ENCODE measurements at places on chromosomes 3 and 15. TPM values are rescaled to one million over a fixed set of nuclear protein-coding genes. Genes with fewer than 3 reads are reported as not detected.
A peak's percentile ranks its signal among the peaks of the same experiment; 100 is the strongest.

DNA sequence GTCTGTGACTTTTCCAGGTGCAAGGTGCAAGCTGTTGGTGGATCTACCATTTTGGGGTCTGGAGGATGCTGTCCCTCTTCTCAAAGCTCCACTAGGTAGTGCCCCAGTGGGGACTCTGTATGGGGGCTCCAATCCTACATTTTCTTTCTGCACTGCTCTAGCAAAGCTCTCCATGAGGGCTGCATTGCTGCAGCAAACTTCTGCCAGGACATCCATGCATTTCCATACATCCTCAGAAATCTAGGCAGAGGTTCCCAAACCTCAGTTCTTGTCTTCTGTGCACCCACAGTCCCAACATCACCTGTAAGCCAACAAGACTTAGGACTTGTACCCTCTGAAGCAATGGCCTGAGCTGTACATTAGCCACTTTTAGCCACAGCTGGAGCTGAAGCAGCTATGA, 694.5 kb upstream of the BCHE start:
- DNase-seq, result no peak
- H3K27ac ChIP-seq, result no peak overlapping the region
- H3K36me3 ChIP-seq, result no peaks in the 10 kb centered on the region
- H3K27me3 ChIP-seq, result no peaks in the 10 kb centered on the region
- no peak overlapping the region for H3K4me3 ChIP-seq

DNA sequence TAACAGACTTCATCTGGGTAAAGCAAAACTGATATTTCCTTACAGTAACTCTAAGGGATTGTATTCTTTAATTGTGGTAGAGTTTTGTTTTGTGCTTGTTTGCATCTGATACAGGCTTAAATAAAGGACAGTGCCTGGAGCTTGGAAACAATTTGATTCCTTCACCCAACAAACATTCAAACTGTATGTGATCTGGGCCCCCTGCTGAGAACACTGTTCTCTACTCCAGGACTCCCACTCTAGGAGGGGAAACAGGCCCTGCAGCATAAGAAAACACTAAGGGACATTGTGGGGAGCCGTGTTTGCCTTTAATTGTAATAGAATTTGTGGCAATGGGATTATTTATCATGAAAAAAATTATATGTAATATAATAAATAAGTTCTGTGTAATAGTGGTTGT, 56.9 kb downstream of the CTDSPL start:
- no peak overlapping the region for H3K27ac ChIP-seq
- no peaks in the 10 kb centered on the region for H3K27me3 ChIP-seq
- no peak overlapping the region for H3K4me3 ChIP-seq
- no peak for DNase-seq
- H3K4me1 ChIP-seq, result peaks cover 8% of the 10 kb centered on the region

- H3K4me3 ChIP-seq, result no peak overlapping the region
- no peaks in the 10 kb centered on the region for H3K27me3 ChIP-seq
- peaks cover 12% of the 10 kb centered on the region for H3K4me1 ChIP-seq
- H3K36me3 ChIP-seq, result no peaks in the 10 kb centered on the region
- DNase-seq, result no peak
Observed at GRCh38 chr15:45168286-45168685, 19.5 kb downstream of the SHF start.

DNA sequence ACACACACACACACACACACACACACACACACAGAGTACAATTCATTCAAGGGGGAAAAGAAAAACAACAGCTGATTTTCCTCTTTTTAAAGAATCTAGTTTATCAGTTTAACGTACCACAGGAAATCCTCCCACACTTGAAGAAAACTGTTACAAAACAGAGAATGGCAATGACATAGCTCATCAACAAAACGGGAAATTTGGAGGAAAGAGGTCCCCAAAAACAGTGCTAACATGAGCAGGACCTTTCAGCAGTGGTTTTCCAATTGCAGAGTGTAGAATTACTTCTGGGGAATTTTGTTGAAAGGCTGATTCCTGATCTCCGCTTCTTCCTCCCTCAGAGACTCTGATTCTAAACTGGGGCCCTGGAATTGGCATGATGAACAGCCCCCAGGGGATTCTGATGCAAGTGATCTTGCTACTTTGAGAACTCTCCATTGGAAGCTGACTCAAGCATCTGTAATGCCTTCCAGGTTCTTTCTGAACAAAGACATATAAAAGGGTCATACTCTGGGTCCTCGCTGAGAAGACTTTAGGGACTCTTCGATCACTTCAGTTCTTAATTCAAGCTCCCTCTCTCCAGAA, 442.6 kb upstream of the PROK2 start:
- no peak for DNase-seq
- H3K27ac ChIP-seq, result no peak overlapping the region
- H3K4me3 ChIP-seq, result no peak overlapping the region
- no peaks in the 10 kb centered on the region for H3K36me3 ChIP-seq
- no peaks in the 10 kb centered on the region for H3K4me1 ChIP-seq
- no peaks in the 10 kb centered on the region for H3K27me3 ChIP-seq

- peak within 1 kb of the TSS; percentile 99 for H3K4me3 ChIP-seq
- H3K27me3 ChIP-seq, result no peaks in the 10 kb centered on the region
- H3K4me1 ChIP-seq, result peaks cover 67% of the 10 kb centered on the region
- no peak for DNase-seq
Observed at GRCh38 chr3:4979428-4980228, at the start of gene BHLHE40. Gene BHLHE40, plus strand, starts transcription at chr3:4979437. Its CDS starts 282 bp downstream, at chr3:4979719.

The WDR93 gene
- polyA plus RNA-seq, result not detected

The A4GNT gene
- polyA plus RNA-seq, result not detected

The CADPS gene
- polyA plus RNA-seq, result not detected

DNA sequence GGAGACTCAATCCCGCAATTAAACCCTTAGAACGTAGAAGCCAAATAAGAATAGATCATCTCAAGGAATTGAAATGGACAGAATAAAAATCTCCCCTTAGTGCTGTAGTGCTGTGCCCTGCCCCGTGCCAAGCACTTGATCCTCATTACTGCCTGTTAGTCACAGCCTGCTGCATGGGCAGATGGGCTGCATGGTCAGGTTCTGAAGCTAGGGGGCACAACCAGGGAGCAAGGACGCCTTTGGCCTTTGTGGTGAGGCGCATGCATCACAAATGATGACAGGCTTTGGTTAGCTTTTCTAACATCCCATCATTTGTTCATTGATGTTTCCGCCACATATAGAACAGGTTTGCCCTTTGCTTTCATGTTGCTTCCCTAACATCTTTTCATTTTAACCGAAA, 336.3 kb upstream of the ADAMTS9 start:
- H3K36me3 ChIP-seq, result no peaks in the 10 kb centered on the region
- H3K27me3 ChIP-seq, result no peaks in the 10 kb centered on the region
- no peak overlapping the region for H3K4me3 ChIP-seq
- no peak overlapping the region for H3K27ac ChIP-seq
- H3K4me1 ChIP-seq, result no peaks in the 10 kb centered on the region
- no peak for DNase-seq

The OR5K2 gene
- polyA plus RNA-seq, result not detected

DNA sequence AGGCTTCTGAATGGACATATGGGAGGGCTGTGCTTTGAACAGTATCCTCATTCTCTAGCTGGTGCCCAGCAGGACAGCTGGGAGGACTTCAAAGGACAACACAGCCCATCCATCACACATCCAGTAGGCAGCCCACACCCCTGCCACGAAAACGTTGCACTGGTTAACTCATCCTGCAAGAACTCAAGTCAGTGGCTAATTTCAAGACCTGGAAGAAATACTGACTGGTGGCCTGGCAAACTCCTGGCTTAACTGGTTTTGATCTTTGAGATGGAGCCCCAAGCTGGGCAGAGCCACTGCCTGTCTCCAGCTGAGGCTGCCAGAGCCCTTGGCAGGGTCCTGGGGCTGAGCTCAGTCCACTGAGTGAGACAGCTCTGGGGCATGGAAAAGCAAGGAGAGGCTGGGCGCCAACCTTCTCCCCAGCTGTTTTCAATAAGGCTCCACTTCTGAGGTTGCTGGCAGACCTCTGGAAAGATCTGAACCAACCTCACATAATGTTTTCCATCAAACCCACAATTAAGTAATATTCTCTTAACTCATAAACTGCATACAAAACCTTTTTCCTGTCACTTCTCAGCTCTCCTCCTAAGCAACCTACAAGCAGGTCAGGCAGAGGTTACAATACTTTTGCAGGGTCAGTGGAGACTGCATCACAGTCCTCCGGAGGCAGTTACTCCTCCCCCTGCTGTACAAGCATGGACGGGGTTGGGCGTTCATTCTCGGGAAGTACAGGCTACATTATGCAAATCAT, 110.3 kb downstream of the MYLK start:
- no peaks in the 10 kb centered on the region for H3K4me1 ChIP-seq
- no peak overlapping the region for H3K27ac ChIP-seq
- H3K4me3 ChIP-seq, result no peak overlapping the region
- DNase-seq, result no peak

- no peaks in the 10 kb centered on the region for H3K27me3 ChIP-seq
- H3K36me3 ChIP-seq, result no peaks in the 10 kb centered on the region
- no peaks in the 10 kb centered on the region for H3K4me1 ChIP-seq
- no peak overlapping the region for H3K4me3 ChIP-seq
Observed at GRCh38 chr3:141147657-141148056, 84.0 kb upstream of the PXYLP1 start.

The SETD5 gene
- polyA plus RNA-seq, result 4.1 TPM

The SLC24A5 gene
- polyA plus RNA-seq, result not detected

DNA sequence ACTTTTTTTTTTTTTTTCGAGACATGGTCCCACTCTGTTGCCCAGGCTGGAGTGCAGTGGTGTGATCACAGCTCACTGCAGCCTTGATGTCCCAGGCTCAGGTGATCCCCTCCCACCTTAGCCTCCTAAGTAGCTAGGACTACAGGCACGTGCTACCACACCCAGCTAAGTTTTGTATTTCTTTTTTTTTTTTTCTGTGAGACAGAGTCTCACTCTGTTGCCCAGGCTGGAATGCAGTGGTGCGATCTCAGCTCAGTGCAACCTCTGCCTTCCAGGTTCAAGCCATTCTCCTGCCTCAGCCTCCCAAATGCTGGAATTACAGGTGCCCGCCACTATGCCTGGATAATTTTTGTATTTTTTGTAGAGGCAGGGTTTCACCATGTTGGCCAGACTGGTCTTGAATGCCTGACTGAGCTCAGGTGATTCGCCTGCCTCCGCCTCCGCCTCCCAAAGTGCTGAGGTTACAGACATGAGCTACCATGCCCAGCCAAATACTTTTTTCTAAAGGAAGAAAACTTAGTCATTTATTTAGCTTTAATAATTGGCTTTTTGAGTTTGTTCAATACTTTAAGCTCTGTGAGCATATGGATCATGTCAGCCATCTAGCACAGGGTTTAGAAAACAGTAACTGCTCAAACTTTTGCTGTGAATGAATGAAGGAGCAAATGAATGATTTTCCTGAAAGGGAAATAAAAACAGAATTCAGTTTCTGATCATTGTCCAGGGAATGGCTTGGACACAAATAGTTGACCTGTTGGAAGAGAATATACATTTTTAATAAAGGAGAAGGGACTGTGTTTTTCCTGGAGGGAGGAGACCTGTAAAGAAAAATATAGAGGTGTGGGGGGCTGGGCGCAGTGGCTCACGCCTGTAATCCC, 26.0 kb downstream of the UBE2E1 start:
- H3K36me3 ChIP-seq, result no peaks in the 10 kb centered on the region
- H3K27ac ChIP-seq, result no peak overlapping the region
- DNase-seq, result no peak
- no peaks in the 10 kb centered on the region for H3K27me3 ChIP-seq
- H3K4me1 ChIP-seq, result peaks cover 37% of the 10 kb centered on the region

The FEZF2 gene
- polyA plus RNA-seq, result not detected

The DPH3 gene
- 42.0 TPM for polyA plus RNA-seq

The C2CD4B gene
- polyA plus RNA-seq, result not detected

- no peaks in the 10 kb centered on the region for H3K36me3 ChIP-seq
- DNase-seq, result no peak
- no peak overlapping the region for H3K27ac ChIP-seq
Observed at GRCh38 chr3:58088501-58088900, 80.3 kb downstream of the FLNB start.

Data from CD14-positive monocyte (primary cell).